Activated naive CD8-positive, alpha-beta T cell treated with anti-CD3 and anti-CD28 coated beads, Interleukin-2, amount 10 ng/mL, durations not matched to agents 7 days and 5 days (primary cell): ENCODE measurements at places on chromosomes 3 and 15. TPM values are rescaled to one million over a fixed set of nuclear protein-coding genes. Genes with fewer than 3 reads are reported as not detected.

Gene SEMA6D
- total RNA-seq = not detected

DNA sequence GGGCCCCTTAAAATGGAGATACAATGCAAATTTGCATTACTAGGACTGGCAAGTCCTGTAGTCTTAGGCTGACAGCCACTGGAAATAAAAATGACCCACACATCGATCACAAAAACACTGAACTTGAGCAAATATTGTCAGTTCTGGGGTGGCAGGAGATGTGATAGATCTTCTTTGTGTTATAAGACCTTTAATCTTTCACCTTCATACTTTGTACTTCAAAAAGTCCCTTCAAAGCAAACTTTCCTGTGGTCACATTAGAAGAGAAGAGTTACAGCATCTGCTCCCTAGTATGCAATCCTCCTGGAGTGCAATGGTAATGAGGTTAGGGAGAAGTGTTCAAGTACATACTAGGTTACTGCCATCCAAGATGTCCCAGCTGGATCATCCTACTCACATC lies 149.4 kb upstream of the KCNMB2 start:
- no peaks in the 10 kb centered on the region for H3K27me3 ChIP-seq
- DNase-seq = no peak
- H3K36me3 ChIP-seq = no peaks in the 10 kb centered on the region
- no peaks in the 10 kb centered on the region for H3K4me1 ChIP-seq

Gene DISP2
- total RNA-seq = 1.5 TPM

GRCh38 chr15:63476229-63476632 lies 28.2 kb upstream of the USP3 start:
- no peaks in the 10 kb centered on the region for H3K27me3 ChIP-seq
- H3K4me3 ChIP-seq = no peak overlapping the region

Gene CLDN16
- total RNA-seq = not detected

Gene DCP1A
- 32.5 TPM for total RNA-seq

DNA sequence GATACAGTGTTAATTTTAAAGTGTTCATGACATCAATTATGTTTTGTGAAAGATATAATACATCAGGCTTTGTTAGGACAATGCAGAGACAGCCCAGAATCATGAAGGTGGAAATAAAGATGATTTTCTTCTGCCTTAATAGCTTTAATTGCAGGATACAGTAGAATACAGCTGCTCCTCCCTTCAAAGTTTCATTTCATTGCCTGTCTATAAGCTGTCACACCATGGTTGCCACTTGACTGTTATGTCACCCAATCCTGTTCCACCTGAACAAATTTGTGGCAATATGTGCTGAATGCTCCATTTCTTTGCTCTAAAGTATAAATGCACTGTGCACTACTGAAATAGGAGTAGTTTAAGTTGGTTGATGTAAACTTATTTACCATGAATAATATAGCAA lies 537.8 kb upstream of the ROBO2 start:
- H3K27ac ChIP-seq = no peak overlapping the region
- no peak overlapping the region for H3K4me3 ChIP-seq
- H3K4me1 ChIP-seq = no peaks in the 10 kb centered on the region
- no peak for DNase-seq
- H3K27me3 ChIP-seq = no peaks in the 10 kb centered on the region

Gene ACTL6A
- 72.1 TPM for total RNA-seq
